ENCODE measurements at places on chromosomes 11 and 22.
A peak's percentile ranks its signal among the peaks of the same experiment; 100 is the strongest.

DNA sequence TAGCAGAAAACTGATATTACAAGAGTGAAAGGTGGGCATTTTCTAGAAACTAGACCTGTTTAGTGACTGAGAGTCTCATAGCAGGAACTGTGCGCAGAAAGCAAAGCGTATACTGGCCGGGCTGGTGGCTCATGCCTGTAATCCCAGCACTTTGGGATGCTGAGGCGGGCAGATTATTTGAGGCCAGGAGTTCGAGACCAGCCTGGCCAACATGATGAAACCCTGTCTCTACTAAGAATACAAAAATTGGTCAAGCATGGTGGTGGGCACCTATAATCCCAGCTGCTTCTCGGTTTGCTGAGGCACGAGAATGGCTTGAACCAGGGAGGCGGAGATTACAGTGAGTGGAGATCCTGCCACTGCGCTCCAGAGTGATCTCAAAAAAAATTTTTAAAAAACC is 1.8 kb upstream of the NUP98 start:
- no peak for DNase-seq

DNA sequence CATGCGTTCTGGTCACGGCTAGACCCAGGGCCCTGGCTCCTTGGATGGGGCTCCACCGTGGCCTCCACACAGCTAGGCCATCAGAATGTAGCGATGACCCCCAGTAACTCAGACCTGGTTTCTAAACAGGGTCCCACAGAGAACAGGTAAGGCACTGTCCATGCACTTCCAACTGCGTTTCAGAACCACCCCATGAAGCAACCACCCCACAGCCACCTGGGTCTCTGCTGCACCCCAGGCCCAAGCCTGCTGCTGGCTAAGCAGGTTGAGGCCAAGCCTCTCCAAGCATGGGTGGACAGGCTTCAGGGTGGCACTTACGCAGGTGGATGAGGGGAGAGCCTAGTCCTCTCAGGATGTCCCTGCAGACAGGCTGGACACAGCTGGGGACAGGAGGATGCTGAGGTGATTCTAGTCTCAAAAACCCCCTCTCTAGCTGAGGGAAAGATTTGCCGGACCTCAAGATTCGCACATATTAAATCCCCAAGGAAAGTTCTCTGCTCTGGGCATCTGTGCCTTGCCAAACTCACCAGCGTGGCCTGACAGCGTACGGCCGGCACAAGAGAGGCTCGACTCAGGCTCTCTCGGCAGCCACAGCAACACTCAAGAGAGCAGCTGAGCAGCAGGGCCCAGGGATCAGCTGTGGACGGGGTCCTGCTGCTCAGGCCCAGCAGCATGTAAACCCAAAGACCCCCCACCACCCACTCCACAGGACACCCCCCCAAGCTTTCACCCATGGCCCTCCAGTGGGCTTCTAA is 141.6 kb downstream of the CRYBB2 start:
- no peak for DNase-seq

DNA sequence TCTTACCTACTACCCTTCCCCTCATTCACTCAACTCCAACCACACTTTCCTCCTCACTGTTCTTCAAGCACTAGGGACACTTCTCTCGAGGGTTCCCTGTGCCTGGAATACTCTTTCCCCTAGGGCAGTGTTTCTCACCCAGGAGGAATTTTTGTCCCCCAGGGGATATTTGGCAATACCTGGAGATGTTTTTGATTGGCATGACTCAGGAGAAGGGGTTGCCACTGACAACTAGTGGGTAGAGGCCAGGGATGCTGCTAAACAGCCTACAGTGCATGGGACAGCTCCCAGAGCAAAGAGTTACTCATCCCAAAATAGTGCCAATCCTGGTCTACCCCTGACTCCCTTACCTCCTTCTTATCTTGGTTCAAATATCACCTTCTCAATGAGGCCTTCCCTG is 40.0 kb downstream of the BTG4 start:
- no peak for DNase-seq

GRCh38 chr22:23158516-23159290 is 13.4 kb downstream of the RAB36 start:
- no peak for DNase-seq

- no peak for DNase-seq
These were observed 23.4 kb downstream of the PANX1 start for GRCh38 chr11:94151903-94152677.

GRCh38 chr11:69648679-69649575 is 8.0 kb downstream of the CCND1 start:
- no peak for DNase-seq

DNA sequence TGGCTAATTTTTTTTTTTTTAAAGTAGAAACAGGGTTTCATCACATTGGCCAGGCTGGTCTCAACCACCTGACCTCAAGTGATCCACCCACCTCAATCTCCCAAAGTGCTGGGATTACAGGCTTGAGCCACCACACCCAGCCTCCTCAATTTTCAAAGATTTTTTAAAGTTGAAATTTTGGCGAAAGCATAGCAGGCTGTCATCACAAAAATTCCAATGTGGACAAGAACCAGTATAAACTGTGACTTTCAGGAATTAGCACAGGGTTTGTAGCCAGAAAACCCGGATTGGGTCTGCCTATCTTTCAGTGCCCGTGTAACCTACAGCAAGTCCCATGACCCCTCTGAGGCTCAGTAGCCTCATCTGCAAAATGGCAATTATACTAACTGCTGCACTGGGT is 80.2 kb downstream of the SGSM3 start:
- no peak for DNase-seq

GRCh38 chr22:36955691-36956090 is 42.3 kb downstream of the CSF2RB start:
- no peak for DNase-seq

- DNase-seq: peak; percentile 32
These were observed at the start of gene PRSS23 for GRCh38 chr11:86800076-86800959. Gene PRSS23 (plus strand): TSS chr11:86800542. CDS start chr11:86807644, 7,102 bp downstream.

DNA sequence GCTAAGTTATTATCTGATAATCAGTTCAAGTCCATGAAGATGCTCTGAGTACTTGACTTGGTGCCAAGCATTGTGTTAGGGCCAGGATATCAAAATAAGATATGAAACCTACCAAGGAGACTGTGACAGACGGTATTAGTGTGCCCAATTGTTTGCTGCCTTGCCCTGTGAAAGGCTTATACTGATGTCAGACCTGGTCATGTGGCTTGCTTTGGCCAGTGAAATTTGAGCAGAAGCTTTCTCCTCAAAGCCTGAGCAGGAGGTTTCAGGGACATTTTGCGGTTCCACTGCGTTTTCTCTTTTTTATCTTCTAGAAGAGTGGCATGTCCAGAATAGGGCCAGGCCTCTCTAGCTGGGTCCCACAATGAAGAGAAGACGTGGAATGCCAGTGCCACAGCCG is 15.8 kb upstream of the PKNOX2 start:
- DNase-seq: no peak

DNA sequence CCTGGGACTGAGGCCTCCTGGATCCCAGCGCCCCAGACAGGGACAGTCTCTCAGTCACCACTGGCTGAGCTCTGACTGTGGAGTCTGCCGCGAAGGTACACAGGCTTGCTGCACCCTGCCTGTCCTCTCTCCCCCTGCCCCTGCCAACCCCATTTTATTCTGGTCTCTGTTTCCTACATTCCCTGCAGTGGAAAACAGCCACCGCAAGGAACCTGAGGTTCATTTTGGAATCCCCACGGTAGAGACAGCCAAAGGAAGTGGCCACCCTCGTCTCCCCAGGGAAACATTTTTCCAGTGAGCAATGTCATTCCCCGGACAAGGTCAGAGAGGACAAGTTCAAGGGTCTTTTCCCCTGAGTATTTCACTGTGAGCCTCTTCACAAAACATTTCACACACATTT is 56.6 kb downstream of the FBXO7 start:
- DNase-seq: no peak

GRCh38 chr22:22141771-22142591 is 102.6 kb upstream of the VPREB1 start:
- no peak for DNase-seq

DNA sequence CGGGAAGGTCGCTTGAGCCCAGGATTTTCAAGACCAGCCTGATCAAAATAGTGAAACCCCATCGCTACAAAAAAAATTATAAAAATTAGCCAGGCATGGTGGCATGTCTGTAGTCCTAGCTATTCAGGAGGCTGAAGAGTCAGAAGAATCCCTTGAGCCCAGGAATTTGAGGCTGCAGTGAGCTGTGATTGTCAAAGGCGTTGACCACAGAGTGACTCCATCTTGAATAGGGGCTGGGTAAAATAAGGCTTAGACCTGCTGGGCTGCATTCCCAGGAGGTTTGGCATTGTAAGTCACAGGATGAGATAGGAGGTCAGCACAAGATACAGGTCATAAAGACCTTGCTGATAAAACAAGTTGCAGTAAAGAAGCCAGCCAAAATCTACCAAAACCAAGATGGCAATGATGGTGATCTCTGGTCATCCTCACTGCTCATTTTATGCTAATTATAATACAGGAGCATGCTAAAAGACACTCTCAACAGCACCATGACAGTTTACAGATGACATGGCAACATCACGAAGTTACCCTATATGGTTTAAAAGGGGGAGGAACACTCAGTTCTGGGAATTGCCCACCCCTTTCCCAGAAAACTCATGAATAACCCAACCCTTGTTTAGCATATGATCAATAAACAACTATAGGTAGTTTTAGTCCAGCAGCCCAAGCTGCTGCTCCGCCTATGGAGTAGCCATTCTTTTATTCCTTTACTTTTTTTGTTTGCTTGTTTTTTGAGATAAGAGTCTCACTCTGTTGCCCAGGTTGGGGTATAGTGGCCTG is 2.8 kb upstream of the RDX start:
- no peak for DNase-seq

- DNase-seq: no peak
These were observed at the start of gene MCAM for GRCh38 chr11:119316729-119317591. Gene MCAM (minus strand): TSS chr11:119317130. CDS start chr11:119317101, 29 bp downstream.

DNA sequence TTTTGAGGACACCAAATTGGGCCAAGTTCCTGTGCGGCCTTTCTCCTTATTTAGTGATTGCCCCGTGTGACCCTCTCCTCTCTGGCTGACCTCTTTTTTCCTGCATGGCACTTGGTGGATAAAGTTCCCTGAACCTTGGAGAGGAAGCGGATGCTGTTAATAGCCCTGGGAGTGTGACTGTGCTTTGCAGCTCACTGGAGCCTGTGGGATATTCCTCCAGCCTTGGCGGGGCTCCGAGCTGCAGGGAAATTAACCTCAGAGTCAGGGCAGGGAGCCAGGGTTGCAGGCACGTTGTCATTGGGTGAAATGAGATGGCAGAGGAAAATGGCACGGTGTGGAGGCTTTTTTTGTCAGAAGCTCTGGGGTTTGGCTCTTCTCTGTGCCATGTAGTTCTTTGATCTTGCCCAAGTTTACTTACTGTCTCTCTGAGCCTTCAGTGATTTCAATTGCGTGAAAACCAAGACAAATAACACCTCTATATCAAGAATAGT is 965 bp downstream of the OR9Q1 start:
- DNase-seq: no peak

DNA sequence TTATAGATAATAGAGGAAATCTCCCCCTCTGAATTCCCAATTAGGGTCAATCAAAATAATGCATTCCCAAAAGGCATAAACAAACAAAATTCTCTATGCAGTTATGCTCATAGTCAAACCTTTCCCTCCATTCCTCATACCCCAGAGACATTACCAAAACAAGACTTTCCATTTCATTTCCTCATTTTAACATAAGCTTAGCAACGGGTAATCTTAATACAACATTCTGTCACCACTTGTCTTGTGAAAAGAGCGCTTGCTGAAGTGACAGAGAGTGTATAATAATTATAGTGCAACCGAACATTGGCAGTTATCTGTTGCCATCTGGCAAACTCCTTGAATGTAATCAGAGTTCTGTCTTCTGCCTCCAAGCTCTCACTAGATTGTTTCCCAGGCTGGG is 1.2 kb upstream of the SLN start:
- DNase-seq: no peak

DNA sequence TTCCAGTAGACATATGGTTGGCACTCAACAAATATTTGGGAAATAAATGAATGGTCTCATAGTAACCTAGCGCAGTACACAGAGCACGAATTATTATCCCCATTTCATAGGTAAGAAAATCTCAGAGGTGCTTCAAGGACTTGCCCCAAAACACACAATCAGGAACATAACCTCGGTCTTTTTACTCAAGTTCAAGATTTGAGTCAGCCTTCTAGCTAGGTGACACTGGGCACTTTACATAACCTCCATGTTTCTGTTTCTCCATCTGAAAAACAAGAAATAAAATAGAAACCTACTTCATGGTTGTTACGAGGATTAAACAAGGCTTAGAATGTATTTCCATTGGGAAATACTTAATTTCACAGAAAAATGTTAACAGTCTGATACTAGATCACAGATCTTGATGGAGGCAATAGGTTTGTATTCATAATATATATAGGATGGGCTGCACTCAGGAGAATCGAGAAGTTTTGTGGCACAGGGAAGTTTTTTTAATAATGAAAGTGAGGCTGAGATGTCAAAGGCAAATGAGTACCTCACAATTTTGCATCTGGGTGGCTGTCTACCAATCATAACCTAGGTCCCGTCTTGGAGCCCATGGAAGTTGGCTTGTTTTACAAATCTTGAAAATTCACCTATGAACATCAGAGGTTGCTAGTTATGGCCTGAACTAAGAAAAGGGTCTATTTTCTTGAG is 147.4 kb upstream of the ZC3H12C start:
- no peak for DNase-seq

GRCh38 chr22:38021206-38021605 is 36.0 kb upstream of the PICK1 start:
- DNase-seq: no peak

- no peak for DNase-seq
These were observed 13.1 kb downstream of the ADM start for GRCh38 chr11:10317776-10318526.

DNA sequence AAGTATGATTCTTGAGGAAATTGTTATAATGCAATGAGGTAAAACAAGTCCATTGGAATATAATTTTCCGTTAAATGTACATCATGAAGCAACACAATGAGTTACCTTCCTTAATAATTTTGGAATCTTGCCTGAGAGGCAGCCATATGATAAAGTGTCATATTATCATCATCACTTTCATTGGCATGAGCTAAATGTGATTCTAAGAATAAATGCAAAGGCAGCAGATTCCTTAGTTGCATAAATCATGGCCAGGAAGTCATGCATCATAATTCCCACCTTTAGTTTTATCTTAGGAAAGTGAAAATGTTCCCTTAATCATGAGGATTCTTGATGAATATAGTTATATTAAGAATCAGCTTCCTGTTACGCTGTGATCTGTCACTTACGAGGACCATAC is 14.2 kb upstream of the MMP1 start:
- DNase-seq: no peak

- DNase-seq: no peak
These were observed 37.9 kb downstream of the SWAP70 start for GRCh38 chr11:9701799-9702198.

GRCh38 chr11:47060807-47061206 is 115.9 kb downstream of the ARFGAP2 start:
- DNase-seq: no peak

- no peak for DNase-seq
These were observed 444.3 kb upstream of the B3GAT1 start for GRCh38 chr11:134856056-134856971.

- DNase-seq: no peak
These were observed 84.6 kb downstream of the C22orf31 start for GRCh38 chr22:28977060-28977459.
